Cardiac septum (tissue), 1 donor: ENCODE measurements at places on chromosomes 12 and 14. TPM values are rescaled to one million over a fixed set of nuclear protein-coding genes. Genes with fewer than 3 reads are reported as not detected.
A peak's percentile ranks its signal among the peaks of the same experiment; 100 is the strongest.

- peak; percentile 44 for DNase-seq
These were observed 75.3 kb downstream of the ACACB start for GRCh38 chr12:109191621-109192250.

DNA sequence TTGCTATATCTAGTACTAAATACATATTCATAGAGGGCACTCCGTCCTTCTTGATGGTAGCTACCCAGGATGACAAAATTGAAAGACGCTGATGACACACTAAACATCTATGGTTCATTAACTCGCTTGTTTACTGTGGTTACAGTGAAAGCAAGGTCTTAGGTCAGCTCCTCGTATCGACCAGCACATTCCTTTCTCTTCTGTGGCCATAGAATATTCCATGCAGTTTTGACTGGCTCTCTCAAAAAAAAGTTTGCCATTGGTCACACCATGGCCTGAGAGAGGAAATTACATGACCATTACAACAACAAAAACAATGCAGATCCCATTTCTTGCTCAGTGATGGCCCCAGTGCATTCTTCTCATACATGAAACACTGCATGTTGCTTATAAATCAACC is 411.4 kb upstream of the SOX5 start:
- no peak for DNase-seq

GRCh38 chr12:87933991-87934390 is 95.2 kb downstream of the C12orf50 start:
- no peak for DNase-seq

The GSKIP gene
- 14.6 TPM for total RNA-seq

The TBC1D30 gene
- 1.8 TPM for total RNA-seq
